NCI-H2081 treated with DMSO at 0.1 percent for 48 hours (cell line): ENCODE measurements at places on chromosomes 3 and 15.

DNA sequence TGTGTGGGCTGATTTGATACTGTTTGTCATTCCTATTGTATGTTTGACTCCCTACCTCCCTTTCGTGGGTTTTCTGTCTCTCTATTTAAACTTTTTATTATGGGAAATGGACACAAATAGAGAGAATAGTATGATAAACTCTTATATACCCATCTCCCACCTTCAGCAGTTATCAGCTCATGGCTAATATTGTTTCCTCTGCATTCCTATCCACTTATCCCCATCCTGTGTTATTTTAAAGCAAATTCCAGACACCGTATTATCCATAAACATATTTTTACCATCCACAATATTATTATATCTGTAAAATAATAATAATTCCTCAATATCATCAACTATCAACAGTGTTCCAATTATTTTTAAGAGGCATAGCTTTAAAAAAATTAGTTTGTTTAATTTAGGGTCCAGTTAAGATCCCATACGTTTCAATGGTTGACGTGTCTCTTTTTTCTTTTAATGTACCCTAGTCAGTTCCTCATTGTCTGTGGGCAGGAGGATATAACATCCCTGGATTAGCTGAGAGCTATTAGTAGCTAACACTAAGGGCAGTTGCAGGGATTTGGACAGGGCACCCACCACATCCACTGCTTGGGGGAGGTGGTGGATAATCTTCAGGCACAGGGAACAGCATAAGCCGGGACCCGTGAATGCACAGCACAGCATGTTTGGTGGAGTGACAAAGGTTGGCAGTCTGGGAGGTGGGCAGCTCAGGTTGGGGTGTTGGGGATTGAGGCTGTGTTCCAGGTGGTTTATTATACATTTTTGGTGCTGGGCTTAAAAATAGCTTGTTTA is 23.5 kb downstream of the PLCL2 start:
- no peak for DNase-seq

DNA sequence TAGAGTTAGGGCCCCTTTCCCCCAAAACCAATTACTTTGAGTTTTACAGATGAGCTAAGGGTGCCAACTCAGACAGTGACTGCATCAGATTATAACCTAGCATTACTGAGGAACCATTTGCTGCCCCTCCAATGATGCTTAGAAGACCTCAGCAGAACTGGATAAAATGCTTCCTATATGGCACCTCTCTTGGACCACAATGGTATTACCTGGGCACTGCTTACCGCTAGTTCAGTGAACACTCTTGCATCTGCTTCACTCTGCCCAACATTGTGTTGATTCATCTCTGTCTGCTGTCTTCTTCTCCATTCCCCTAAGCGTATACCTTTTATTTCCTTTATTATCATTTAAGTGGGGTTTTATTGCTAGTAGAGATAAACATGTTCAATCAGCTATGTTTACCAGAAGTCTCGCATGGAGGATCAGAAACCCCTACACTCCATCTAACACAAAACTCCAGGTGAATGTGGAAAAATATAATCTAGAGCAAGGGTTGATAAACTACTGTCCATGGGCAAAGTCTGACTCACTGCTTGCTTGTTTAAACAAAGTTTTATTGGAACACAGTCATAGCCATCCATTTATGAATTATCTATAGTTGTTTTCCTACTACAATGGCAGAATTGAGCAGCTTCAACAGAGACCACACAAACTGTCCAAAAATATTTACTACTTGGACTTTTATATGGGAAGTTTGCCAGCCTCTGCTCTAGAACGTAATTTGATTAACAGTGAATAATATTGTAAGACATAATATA is 100.2 kb upstream of the PTX3 start:
- DNase-seq: no peak

- DNase-seq: no peak
Measured at GRCh38 chr3:106542101-106542769, 673.4 kb upstream of the CBLB start.

DNA sequence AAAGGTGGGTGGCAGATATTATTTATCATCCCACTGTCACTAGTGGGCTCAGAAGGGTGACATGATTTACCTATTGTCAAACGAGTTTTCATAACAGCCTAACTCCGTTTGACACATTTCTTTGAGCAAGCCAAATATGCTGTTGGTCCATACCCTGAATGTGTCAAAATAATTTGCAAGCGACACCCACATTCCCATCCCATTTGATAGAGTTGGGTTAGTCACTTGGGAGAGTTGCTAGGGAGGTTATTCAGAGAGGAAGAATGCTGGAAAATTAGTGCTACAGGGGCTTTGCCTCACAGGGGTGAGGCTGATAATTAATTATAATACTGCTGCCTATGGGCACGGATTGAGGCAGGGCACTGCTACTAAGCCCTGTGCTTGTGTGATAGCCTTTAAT is 98.5 kb upstream of the FHIT start:
- no peak for DNase-seq

GRCh38 chr3:159607856-159608255 is 380.8 kb upstream of the IL12A start:
- DNase-seq: no peak

GRCh38 chr15:84022516-84022915 is 213.1 kb upstream of the GOLGA6L4 start:
- DNase-seq: no peak

DNA sequence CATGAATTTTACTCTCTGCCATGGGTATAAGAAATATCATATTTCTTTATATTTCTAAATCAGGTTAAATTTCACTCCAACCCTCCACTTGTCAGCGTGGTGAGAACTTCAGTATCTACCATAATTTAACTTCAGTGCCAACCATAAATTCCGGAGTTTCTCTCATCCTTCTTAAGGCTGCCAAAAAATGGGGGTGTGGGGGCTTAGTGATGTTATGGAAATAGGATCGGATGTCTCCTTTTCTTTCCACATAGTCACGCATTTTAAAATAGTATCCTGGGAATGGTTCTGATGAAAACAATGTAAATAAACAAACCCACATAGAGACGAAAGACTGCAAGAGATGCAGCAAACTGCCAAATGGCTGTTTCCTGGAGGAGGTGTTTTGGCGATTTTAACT is 12.9 kb upstream of the FAM3D start:
- DNase-seq: no peak

GRCh38 chr3:188914552-188914951 is 257.2 kb upstream of the TPRG1 start:
- DNase-seq: no peak

DNA sequence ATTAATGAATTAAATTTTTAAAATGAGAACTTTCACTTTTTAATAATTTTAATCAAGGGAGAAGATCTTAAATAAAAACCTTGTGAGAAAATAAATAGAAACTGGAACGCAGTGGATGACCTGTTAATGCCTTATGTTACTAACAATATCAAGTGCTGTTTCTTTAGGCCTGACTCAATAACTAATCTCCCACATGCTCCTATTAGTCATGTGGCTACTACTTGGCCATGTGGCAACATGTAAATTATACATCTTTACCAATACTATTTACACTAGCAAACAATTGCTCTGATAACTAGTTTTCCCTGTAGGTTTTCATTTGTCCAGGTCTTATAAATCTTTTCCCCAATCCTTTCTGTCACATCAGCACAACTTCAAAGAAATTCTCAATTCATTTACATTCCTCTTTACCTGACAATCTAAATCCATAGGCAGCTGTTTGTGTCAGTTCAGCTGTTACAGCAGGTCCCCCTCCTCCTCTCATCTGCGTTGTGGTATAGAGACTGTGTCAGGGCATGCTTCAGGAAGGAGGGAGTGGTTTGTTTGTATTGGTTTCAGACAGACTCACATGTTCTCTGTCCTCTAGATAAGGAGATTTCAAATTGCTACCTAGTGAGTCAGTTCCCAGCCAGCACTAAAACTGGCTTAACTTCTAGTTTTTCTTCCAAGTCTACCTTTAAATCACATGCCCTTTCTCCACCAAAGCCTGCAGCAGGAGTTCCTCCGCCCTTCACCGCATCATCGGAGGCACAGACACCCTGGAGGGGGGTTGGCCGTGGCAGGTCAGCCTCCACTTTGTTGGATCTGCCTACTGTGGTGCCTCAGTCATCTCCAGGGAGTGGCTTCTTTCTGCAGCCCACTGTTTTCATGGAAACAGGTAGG is 11.3 kb upstream of the C3orf52 start:
- no peak for DNase-seq

DNA sequence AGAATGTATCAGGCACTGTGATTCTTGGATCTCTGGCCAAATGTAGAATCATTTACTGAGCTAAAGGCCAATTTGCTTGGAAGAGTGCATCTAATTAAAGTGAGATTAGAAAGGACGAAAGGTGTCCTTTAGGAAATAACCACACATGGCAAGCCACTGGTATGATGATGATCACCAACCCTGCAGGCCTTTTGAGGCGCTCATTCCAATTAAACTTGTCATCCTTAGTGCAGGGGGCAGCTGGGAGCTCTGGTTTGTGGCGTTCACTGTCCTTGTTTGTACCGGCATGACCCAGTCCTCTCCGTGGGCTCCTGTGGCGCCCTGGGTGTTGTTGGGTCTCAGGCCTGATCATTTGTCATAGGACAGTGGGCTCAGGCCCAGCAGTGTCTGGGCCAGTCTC is 11.0 kb downstream of the LIMD1 start:
- DNase-seq: no peak

GRCh38 chr15:41809121-41809520 is 18.8 kb upstream of the JMJD7 start:
- DNase-seq: no peak

DNA sequence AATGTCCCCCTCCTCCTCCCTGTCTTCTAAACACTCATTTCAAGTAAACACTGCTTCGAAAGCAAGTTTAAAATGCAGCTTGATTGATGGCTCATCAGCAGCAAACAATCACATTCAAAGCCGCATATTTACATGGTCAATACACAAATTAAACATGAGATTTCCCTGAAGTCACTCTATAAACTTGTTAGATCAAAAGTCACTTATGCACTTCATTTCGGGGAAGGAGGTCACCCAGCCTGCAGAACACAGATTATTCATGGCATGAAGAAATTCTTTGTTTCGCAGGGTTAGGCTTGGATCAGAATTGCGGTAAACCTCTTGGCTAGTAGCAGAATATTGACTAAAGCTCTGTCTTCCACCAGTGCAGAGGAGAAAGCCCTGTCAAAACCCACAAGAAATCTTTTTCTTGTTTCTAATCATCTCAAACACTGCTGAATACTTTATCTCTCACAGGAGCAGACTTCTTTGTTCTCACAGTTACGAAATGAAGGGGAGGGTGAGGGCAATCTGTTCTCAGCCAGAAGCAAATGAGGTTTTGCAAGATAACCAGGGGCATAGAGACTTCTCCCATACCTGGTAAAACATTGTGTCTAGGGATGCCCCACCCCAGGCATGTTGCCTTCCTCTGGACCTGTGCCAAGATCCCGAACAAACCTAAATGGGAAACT is 133.3 kb upstream of the CHL1 start:
- no peak for DNase-seq

- no peak for DNase-seq
Measured at GRCh38 chr3:107685383-107685782, 162.6 kb downstream of the BBX start.

- no peak for DNase-seq
Measured at GRCh38 chr3:32882603-32883025, 64.8 kb downstream of the TRIM71 start.

GRCh38 chr15:57549935-57550334 is 41.8 kb upstream of the MYZAP start:
- no peak for DNase-seq

- DNase-seq: no peak
Measured at GRCh38 chr3:192165552-192165951, 561.8 kb downstream of the FGF12 start.

GRCh38 chr3:37987315-37987697 is 3.3 kb upstream of the VILL start:
- no peak for DNase-seq

DNA sequence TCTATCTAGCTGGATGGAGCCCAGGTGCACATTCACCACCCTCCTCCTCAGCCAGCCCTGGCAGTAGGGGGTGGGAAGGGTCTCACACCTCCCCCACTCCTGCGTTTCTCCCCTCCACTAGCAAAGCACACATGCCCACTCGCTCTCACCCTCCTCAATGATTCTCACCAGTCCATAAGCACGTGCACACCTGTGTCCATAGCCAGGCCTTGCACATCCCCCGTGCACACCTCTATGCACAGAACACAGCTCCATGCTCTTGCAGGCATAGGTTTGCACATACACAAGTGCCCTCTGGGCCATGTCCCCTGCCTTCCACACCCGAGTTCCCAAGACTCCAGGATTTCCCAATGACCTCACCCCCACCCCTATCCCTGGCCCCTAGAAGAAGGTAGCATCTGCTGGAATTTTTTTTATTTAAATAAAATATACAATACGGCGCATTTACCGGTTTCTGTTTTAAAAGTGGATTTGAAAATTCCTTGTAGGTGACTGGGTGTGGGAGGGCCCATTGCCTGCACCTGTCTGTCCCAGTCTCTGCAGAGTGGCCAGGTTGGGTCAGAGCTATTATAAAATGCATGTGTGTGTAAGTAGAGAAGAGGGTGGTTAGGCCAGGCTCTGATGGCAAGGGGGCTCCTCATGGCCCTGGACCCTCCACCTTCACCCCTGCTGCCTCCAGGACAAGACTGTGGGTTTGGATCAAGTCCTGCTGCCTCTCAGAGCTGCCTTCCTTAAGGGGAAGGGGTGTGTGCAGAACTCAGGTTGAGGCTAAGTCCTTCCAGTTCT is 49.1 kb downstream of the HCN4 start:
- DNase-seq: no peak

GRCh38 chr3:2452249-2452648 is 353.6 kb downstream of the CNTN4 start:
- no peak for DNase-seq

DNA sequence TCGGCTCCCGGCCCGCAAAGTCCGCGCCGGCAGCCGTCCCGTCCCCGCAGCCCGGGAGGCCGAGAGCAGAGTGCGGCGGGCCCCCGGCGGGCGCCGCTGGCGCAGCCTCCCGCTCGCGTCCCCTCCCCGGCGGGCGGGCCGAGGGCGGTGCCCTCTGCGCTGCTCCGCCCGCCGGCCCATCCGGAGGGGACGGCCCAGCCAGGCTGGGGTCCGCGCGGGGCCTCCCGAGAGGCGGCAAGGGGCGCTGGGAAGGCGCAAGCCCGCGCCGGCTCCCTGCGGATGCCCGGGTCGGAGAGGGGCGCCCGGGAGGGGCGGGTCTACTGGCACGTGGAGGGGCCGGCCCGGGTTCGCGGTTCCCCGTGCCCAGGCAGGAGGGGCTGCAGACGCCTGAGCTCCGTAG is at the start of the genes CLCN2 and POLR2H:
Gene CLCN2 (minus strand): TSS at position 74 of the 400 bp plus-strand sequence. CDS start 126 bp downstream, outside the sequence.
Gene POLR2H (plus strand): TSS at position 179 of the 400 bp plus-strand sequence. CDS start 1,783 bp downstream, outside the sequence.
- DNase-seq: no peak

DNA sequence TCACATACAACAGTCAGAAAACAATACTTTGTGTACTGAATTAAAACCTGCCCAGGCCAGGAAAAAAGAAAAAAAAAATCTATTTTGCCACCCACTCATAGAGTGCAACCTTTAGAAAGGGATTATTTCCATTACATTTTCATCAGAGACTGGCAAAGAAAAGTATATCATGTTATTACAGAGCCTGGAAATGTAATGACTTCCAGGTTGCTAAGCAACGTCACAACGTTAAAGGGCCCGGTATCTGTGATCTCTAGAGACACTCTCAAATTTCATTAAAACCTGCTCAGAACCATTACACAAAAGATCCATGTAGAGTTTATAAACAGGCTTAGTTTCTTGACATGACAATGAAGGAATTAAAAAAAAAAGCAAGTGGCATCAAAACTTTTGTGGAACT is 170.5 kb downstream of the CTNNB1 start:
- no peak for DNase-seq
